ENCODE measurements at places on chromosomes 6 and 20. TPM values are rescaled to one million over a fixed set of nuclear protein-coding genes. Genes with fewer than 3 reads are reported as not detected.
A peak's percentile ranks its signal among the peaks of the same experiment; 100 is the strongest.

The FOXC1 gene
- total RNA-seq, result not detected

GRCh38 chr6:152552616-152553209 lies 84.4 kb downstream of the SYNE1 start:
- no peak overlapping the region for H3K27ac ChIP-seq
- H3K4me3 ChIP-seq, result no peak overlapping the region
- H3K27me3 ChIP-seq, result no peaks in the 10 kb centered on the region
- no peaks in the 10 kb centered on the region for H3K36me3 ChIP-seq
- H3K4me1 ChIP-seq, result no peaks in the 10 kb centered on the region
- DNase-seq, result no peak

The HLA-B gene
- 5,762 TPM for total RNA-seq

The ATXN1 gene
- total RNA-seq, result 94.7 TPM

GRCh38 chr6:45967363-45967762 lies 48.3 kb downstream of the CLIC5 start:
- H3K27me3 ChIP-seq, result no peaks in the 10 kb centered on the region
- no peaks in the 10 kb centered on the region for H3K36me3 ChIP-seq
- peaks cover 12% of the 10 kb centered on the region for H3K4me1 ChIP-seq
- H3K27ac ChIP-seq, result no peak overlapping the region

The PRR18 gene
- total RNA-seq, result not detected

The CALHM5 gene
- total RNA-seq, result not detected

GRCh38 chr6:43476746-43477145 lies 624 bp upstream of the TJAP1 start:
- no peaks in the 10 kb centered on the region for H3K27me3 ChIP-seq
- peak overlapping the region; percentile 97 for H3K27ac ChIP-seq
- no peak for DNase-seq
- peak overlapping the region; percentile 31 for H3K4me3 ChIP-seq
- peaks cover 28% of the 10 kb centered on the region for H3K4me1 ChIP-seq
- no peaks in the 10 kb centered on the region for H3K36me3 ChIP-seq

DNA sequence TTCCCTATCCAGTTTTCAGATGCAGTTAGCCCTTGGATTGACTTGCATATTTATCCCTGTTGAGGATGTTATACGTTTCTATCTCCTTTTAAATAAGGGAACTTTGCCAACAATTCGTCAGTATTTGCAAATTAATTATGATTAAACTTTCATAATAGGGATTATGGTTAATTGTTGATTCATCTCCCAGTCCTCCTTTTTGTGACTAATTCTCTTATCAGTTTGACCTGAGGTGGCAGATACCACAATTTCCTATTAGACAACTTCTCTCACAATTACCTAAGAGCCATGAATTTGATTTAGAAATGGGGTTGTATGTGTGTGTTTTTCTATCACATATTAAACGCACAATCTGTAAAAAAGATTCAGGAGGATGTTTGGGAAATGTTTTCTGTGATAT lies 172.9 kb downstream of the LAMA2 start:
- no peak overlapping the region for H3K4me3 ChIP-seq
- no peaks in the 10 kb centered on the region for H3K36me3 ChIP-seq
- no peak overlapping the region for H3K27ac ChIP-seq
- no peaks in the 10 kb centered on the region for H3K4me1 ChIP-seq
- no peak for DNase-seq

The TOX2 gene
- total RNA-seq, result 0.33 TPM

DNA sequence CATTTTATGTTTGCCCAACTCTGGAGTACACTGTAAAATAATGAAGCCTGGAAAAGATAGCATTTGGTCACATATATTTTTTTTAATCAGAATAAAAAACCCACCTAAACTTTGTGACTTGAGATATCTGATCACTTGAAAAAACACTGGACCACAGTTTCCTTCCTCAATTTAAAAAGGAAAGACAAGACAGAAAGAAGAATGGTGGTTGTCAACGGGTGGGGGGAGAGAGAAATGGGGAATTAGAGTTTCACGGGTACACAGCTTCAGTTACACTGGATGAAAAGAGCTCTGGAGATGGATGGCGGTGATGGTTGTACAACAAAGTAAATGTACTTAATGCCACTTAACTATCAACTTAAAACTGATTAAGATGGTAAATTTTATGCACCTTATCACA lies 14.7 kb upstream of the DST start:
- DNase-seq, result no peak
- H3K4me3 ChIP-seq, result no peak overlapping the region
- no peak overlapping the region for H3K27ac ChIP-seq
- H3K27me3 ChIP-seq, result no peaks in the 10 kb centered on the region

- H3K36me3 ChIP-seq, result no peaks in the 10 kb centered on the region
- H3K4me3 ChIP-seq, result no peak overlapping the region
- no peaks in the 10 kb centered on the region for H3K4me1 ChIP-seq
- no peak for DNase-seq
- no peak overlapping the region for H3K27ac ChIP-seq
These were observed 18.9 kb downstream of the C6orf132 start for GRCh38 chr6:42123379-42124103.

GRCh38 chr6:44789061-44789460 lies 401.6 kb downstream of the CDC5L start:
- peaks cover 15% of the 10 kb centered on the region for H3K4me1 ChIP-seq
- H3K27me3 ChIP-seq, result no peaks in the 10 kb centered on the region
- no peak overlapping the region for H3K4me3 ChIP-seq
- H3K27ac ChIP-seq, result no peak overlapping the region

- H3K27me3 ChIP-seq, result no peaks in the 10 kb centered on the region
- no peak overlapping the region for H3K4me3 ChIP-seq
- H3K27ac ChIP-seq, result no peak overlapping the region
- no peak for DNase-seq
- H3K36me3 ChIP-seq, result no peaks in the 10 kb centered on the region
These were observed 11.8 kb upstream of the SNRPC start for GRCh38 chr6:34745277-34746103.

DNA sequence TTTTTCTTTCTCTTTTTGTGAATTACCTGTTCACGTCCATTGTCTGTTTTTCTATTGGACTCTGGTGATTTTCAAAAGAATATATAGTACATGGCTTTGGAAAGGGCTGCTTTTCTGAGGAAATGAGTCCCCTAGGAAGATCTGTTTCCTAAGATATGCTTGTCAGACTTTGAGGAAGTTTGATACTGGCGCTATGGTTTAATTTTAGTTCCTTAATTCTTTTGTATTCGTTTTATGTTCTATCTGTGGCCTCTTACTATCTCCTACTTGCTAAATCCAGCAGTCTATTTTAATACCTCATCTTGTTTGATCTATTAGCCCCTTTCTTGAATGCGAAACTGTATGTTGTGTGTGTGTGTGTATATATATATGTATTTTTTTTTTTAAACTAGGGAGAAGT lies 101.9 kb downstream of the LIN28B start:
- no peaks in the 10 kb centered on the region for H3K4me1 ChIP-seq
- no peaks in the 10 kb centered on the region for H3K27me3 ChIP-seq
- no peaks in the 10 kb centered on the region for H3K36me3 ChIP-seq
- H3K27ac ChIP-seq, result no peak overlapping the region
- no peak overlapping the region for H3K4me3 ChIP-seq

The SFTA2 gene
- total RNA-seq, result not detected

GRCh38 chr20:58740356-58741308 lies 48.0 kb downstream of the NPEPL1 start:
- H3K4me3 ChIP-seq, result no peak overlapping the region
- no peaks in the 10 kb centered on the region for H3K4me1 ChIP-seq
- no peaks in the 10 kb centered on the region for H3K27me3 ChIP-seq
- DNase-seq, result no peak
- H3K27ac ChIP-seq, result no peak overlapping the region

The RHAG gene
- total RNA-seq, result not detected

The ANGPT4 gene
- not detected for total RNA-seq

The LAMA4 gene
- not detected for total RNA-seq

GRCh38 chr6:135087403-135087802 lies 32.8 kb upstream of the HBS1L start:
- H3K4me1 ChIP-seq, result peaks cover 50% of the 10 kb centered on the region
- no peaks in the 10 kb centered on the region for H3K27me3 ChIP-seq
- H3K36me3 ChIP-seq, result no peaks in the 10 kb centered on the region
- no peak overlapping the region for H3K4me3 ChIP-seq
- H3K27ac ChIP-seq, result peak overlapping the region; percentile 27

DNA sequence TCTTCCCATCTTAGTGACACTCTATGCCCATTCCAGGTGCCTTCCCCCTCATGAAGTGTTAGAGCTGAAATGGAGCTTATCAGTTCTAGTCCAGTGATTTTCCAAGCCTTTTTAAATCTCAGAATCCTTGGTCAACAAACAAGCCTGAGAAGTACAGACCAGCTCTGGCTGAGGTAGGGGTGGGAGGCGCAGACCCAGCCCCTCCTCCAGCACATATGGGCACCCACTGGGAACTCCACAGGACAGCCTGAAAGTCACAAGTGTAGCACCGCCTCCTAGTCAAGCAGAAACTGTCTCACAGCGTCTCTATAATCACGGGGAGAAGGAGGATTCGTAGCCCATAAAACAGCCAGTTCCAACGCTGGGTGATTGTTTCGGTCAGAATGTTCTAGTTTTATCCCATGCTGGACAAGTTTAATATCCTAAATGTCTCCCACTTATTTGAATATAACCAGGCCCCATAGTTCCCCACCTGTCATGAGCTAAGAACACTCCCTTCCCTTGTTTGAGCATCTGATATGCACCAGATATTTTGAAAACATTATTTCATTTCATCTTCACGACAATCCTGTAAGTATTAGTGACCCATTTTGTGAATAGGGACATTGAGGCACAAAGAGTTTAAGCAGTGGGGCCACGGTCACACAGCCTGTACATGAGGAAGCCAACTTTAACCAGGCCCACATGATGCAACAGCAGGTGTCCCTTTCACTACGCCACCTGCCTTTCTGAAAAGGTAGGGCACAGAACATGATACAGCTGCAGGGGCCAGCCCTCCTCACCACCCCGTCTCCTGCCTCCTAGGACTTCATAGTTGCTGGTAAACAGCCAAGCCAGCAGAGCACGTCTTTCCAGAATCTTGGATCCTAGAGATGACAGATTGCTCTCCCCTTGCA lies 40.1 kb downstream of the TRAF3IP2 start:
- no peaks in the 10 kb centered on the region for H3K27me3 ChIP-seq
- H3K27ac ChIP-seq, result no peak overlapping the region
- peaks cover 22% of the 10 kb centered on the region for H3K4me1 ChIP-seq

DNA sequence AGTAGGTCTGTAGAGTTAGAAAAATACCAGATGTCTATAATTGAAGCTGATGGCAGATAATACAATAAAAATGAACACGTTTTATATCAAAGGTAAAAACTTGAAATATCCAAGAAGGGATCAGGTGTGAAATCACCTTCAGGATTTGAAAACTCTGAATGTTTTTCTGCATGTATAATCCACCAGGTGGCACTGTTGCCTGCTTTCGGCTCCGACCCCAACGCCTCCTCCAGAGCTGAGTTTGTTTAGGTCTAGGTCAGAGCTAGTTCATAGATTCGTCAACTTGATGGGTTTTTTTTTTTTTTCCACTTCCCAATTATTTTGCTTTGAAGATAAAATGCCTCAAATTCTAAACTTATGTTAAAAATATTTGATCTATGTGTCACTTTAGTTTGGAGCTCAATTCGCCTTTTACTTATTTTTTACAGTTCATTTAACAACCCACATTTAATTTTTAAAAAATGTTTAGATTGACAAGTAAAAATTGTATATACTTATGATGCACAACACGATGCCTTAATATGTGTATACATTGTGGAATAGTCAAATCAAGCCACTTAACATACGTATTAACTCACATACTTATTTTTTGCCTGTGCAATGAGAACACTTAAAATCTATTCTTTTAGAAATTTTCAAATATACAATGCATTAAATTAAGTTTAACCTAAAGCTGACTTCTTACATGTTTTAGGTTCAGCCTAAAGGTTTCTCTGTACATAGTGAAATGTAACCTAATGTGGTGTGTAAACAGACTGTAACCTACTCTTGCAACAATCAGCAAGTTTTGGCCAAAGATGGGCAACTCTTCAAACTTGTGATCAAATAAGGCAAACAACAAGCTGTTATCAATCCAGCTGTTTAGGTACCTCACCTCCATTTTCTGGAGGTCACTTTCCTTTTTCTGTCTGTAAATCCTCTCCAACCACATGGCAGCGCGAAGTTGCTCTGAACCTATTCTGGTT lies 39.4 kb upstream of the ENPP4 start:
- no peak overlapping the region for H3K27ac ChIP-seq
- peak; percentile 52 for DNase-seq
- H3K27me3 ChIP-seq, result no peaks in the 10 kb centered on the region
- H3K4me3 ChIP-seq, result no peak overlapping the region
- H3K4me1 ChIP-seq, result no peaks in the 10 kb centered on the region

DNA sequence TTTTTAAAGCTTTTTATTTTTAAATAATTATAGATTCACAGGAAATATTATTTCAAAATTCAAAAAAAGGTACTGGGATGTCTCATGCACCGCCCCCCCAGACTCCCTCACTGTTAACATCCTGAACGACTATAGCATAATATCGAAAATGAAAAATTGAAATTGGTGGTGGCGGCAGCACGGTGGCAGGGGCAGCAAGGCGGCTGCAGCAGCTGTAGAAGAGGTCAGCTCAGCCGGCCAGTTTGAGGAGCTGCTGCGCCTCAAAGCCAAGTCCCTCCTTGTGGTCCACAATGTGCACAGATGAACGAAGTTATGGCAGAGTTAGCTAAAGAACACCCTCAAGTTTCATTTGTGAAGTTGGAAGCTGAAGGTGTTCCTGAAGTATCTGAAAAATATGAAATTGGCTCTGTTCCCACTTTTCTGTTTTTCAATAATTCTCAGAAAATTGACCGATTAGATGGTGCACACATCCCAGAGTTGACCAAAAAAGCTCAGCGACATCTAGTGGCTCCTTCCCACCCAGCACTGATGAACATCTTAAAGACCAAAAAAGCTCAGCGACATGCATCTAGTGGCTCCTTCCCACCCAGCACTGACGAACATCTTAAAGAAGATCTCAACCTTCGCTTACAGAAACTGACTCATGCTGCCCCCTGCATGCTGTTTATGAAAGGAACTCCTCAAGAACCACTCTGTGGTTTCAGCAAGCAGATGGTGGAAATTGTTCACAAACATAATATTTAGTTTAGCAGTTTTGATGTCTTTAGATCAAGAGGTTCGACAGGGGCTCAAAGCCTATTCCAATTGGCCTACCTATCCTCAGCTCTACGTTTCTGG lies 100.8 kb downstream of the FAM217A start:
- DNase-seq, result peak; percentile 51
- H3K4me3 ChIP-seq, result no peak overlapping the region
- H3K27ac ChIP-seq, result no peak overlapping the region
- H3K4me1 ChIP-seq, result peaks cover 4% of the 10 kb centered on the region
- no peaks in the 10 kb centered on the region for H3K36me3 ChIP-seq
- no peaks in the 10 kb centered on the region for H3K27me3 ChIP-seq

DNA sequence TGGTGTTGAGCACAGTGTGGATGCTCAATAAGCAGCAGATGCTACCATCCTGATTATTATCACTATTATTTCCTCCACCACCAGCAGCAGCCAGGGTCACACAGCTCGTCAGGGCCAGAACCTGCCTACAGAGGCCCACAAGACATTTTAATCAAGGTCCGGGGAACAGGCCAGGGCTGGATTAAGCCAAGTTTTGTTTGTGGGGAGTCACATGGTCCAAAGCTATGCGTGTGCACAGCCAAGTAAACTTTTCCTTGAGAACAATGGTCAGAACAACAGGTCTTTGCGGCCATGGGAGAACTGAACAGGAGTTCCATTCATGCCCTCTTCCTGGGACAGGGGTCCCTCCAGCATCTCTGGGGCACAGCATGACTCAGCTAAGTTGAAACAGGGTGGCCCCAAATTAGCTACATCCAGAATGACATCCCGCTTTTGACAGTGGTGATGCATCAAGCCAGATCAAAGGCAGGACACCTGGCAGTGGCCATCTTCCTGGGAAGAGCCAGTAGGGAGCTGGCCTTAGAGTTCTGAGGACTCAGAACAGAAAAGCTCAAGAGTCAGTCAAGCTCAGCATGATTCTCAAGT lies 11.7 kb downstream of the SNTA1 start:
- no peaks in the 10 kb centered on the region for H3K4me1 ChIP-seq
- no peak overlapping the region for H3K4me3 ChIP-seq
- H3K27me3 ChIP-seq, result no peaks in the 10 kb centered on the region
- H3K27ac ChIP-seq, result no peak overlapping the region
